ENCODE measurements at places on chromosomes 6 and 20.

DNA sequence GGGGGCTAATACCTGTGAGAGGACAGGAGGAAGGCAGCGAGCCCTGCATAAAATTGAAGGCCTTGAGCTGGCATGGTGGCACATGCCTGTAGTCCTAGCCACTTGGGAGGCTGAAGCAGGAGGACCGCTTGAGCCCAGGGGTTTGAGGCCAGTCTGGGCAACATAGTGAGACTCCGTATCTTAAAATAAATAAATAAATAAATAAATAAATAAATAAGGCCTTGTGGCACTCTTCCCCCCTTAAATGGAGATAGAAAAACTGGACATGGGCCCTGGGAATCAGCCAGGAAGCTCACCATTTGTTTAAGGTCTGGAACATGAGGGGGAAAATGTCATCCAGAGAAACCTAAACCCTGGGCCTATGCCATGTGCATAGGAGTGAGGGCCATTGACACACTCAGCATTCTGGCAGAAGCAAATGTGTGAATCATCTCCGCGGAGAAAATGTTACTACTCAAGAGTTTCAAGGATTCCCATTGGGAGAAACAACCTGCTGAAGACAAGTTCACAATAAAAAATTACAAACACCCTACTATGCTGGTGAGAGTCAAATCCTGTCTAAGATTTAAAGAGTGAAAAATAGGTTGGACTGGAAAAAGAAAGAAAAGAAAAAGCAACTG lies 51.9 kb upstream of the UBR2 start:
- no peak for DNase-seq

- no peak for DNase-seq
Measured at GRCh38 chr6:139577763-139578604, 203.5 kb upstream of the CITED2 start.

DNA sequence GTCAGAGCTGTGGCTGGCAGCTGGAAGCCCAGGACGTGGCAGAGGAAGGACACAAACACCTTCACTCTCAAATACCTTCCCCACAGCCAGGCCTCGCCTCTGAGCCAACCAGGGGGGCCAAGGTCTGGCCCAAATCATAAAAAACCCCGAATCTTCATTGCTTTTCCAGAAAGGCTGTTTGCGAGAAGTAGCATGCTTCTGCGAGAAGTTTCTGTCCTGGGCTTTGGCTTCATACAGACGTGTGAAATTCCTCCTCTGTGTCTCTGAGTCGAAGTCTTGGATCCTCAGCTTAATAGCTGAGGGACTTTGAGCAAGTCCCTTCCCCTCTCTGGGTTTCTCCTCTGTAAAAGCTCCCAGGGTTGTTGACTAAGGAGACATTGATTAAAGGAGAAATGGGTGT lies 63.0 kb downstream of the CHMP4B start:
- DNase-seq: no peak

GRCh38 chr6:56730663-56731529 lies 88.2 kb upstream of the DST start:
- no peak for DNase-seq

GRCh38 chr6:149861603-149862423 lies 2.3 kb downstream of the LRP11 start:
- DNase-seq: no peak

DNA sequence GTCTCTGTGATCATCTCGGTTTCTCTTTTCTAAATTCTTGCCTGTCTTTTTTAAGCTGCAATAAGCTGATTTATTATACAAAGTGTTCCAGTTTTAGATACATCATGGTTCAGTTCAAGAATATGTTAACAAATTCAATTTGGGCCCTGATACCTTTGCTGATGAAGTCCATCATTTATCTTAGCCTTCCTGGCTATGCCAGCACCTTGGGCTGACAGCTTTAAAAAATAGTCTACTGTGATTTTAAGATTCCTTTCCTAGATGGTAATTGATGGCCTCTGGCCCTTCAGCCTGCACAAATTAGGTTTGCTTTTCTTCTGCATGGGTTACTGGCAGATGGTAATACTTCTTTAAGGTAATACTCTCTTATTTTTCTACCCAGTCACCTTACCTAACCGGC lies 7.1 kb upstream of the TMEM217 start:
- DNase-seq: no peak

DNA sequence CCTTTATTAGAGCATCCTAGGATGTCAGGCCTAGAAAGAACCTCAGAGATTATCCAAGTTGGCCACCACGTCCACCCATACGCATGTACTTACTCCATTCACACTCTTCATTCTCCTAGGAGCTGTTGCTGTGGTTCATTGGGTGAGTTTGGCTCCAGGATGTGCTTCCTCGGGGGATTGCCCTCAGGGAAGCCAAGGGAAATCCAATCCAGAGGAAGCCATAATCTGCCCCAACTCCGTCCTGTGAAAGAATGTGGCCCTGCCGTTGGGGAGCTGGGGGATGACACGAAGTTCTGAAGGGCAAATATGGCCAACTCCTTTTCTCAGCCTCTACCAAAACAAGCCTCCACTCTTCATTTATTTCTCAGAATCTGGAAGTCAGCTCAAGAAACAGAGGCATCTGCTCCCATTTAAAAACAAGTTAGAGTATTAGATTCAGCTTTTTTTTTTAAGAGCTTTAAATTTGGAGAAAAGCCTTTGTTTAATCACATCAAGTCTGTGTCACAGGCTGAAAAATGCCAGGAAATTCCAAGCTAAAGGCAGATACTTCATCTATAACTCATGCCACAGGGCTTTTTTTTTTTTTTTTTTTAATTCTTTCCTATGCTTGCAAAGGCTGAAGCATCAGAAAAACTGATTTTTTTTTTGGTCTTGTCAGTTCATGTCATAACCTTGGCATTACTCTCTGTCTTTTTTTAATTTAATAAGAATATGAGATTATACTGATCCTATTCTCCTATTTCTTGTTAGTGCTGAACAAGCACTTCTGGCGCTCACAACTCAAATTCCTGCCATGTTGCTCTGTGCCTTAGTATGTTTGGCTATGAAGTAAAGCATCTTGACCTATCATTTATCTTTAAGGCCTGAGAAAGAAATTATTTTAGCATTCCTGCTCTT lies 480.9 kb upstream of the MARCKS start:
- DNase-seq: no peak

DNA sequence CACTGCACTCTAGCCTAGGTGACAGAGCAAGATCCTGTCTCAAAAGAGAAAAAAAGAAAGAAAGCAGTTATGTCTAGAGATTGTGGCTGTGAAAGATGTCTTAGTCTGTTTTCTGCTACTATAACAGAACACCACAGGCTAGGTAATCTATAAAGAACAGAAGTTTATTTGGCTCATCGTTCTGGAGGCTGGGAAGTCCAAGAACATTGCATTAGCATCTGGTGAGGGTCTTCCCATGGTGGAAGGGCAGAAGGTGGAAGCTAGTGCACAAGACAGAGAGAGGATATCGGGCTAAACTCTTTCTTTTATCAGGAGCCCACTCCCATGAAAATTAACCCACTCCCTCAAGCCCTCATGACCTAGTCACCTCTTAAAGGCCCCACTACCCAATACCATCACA lies 16.2 kb upstream of the RALY start:
- no peak for DNase-seq

DNA sequence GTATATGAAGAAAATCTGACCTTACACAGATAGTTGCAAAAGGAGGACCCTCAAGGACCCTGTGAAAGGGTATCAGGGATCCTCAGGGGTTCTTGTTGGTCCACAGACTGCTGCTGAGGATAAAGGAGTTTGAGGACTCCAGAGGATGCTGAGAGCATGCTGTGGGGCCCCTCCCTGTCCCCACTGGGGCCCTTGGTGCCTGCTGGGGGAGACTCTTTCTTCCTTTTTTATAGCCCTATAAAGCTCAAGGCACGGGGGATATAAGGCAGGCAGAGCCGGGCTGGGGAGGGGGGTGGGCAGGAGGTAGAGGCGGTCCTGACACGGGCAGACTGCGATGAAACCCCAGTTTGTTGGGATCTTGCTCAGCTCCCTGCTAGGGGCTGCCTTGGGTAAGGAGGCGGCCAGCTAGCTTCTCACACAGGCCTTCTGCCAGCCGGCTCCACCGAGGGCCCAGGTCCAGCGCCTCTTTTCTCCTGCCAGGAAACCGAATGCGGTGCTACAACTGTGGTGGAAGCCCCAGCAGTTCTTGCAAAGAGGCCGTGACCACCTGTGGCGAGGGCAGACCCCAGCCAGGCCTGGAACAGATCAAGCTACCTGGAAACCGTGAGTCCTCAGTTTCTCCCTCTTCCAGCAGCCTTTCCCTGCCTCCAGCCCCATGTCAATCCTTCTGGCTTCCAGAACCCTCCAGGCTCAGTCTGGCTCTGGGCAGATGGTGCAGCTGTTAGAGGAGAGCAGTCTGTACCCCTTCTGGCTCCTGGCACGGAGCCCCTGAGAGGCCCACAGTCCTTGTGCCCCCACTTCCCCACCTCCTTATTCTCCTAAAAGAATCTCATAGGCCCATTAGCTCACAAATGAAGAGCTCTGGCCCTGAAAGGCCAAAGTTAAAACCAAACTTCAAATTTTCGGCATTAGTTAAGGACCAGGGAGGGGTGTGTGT lies at the start of gene LY6G6D:
LY6G6D (plus strand) TSS at position 327 of the 937 bp plus-strand sequence; CDS start at position 335, 8 bp downstream.
- no peak for DNase-seq

DNA sequence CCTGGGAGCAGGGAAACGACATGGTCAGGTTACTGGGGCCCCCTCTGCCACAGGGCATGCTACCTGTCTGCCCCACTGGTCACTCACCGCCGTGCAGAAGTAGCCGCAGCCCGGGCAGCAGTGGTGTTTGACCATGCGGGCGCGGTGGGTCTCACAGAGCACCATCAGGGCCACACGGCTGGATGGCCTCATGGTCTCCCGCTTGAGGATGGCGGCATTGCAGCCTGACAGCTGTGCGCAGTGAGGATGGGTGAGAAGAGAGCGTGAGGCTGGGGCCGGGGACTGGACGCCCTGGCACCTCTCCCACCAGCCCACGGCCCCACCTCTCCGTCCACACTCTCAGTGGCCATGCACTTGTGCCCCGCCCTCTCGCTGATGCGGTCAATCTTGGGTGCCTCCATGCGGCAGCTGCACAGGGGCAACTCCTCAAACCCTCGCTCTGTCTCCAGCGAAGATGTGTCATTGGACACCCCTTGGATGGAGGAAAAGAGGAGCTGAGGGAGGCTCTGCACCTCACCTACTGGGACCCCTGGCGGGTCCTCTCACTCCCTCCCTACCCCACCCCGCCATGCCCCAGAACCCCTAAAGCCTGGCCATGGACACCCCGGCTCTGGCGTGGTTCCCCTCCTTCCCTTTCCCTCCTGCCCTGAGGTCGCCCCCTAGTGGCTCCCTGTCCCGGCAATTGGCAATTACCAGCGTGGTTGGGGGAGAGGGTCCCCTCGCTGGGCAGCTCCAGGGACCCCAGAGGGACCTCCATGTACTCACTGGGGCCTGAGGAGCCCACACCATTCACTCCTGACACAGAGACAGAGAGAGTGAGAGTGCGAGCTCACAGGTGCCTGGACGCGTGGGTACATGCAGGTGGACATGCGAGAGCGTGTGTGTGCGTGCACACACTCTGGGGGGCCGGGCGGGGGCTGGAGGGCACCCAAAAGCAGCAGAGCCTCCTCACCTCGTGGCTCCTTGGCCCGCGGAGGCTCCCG lies 8.9 kb downstream of the EHMT2 start:
- no peak for DNase-seq

DNA sequence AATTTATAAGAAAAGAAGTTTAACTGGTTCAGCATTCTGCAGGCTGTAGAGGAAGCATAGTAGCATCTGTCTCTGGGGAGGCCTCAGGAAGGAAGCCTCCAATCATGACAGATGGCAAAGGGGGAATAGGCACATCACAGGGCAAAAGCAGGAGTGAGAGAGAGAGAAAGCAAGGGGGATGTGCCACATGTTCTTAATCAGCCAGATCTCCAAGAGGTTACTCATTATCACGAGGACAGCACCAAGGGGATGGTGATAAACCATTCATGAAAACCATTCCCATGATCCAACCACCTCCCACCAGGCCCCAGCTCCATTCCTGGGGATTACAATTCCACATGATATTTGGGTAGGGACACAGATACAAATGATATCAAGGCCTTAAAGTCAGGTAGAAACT lies 217.5 kb upstream of the TCF21 start:
- DNase-seq: no peak

DNA sequence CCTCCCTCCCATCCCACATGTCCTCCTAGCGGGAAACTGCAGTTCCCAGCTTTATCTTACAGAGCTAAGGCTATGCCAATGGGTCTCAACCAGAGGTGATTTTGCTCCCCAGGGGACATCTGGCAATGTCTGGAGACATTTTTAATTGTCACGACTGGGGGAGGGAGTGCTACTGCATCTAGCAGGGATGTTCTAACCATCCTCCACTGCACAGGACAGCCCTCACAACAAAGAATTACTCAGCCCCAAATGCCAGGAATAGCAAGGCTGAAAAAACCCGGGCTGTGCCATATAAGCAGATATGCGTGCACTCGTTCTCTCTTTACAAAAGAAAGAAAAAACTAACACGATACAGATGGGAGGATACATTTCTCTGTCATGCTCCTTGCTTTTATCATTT lies 8.5 kb downstream of the MRPS18A start:
- DNase-seq: no peak

DNA sequence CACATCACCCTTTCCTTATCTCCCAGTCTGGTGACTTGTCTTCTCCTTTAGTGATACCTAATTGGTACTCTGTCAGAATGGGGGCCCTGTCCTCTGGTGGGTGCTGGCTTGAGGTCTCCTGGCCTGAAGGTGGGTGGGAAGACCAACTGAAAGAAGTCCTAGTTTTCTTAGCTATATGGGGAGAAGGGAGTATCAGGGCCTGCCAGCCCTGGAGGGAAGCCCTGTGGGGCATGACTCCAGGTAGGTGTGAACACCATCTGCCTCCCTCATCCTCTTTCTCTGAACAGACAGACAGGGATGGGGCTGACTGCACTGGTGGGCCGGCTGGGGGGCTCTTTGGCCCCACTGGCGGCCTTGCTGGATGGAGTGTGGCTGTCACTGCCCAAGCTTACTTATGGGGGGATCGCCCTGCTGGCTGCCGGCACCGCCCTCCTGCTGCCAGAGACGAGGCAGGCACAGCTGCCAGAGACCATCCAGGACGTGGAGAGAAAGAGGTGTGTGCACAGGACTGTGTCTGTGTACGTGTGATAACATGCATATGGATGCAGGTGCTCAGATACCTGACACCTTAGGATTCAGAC lies 4.8 kb downstream of the CRIP3 start:
- no peak for DNase-seq

Data from KG1 (cell line).